ENCODE measurements at places on chromosomes 1 and 21.

DNA sequence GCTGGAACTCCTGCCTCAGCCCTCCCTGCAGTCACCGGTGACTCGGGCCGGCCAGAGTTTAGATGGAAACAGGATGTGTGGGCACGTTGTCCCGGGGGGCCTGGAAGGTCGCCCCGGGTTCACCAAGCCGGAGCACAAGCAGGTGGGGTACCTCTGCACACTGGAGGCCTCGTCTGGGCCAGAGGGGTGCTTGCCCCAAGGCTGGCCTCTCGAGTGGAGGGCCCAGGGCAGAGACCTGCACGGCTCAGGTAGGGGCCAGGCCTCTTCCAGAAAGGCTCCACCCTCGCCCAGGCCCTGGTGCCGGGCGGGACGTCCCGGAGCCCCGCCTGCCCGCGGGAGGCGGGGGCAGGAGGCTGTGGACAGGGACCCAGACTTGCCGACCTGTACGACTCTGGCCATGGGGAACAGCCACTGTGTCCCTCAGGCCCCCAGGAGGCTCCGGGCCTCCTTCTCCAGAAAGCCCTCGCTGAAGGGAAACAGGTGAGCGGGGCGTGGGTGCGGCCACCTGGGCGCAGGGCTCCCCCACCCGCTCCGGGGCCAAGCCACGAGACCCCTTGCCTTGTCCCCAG, at the start of gene PLEKHN1:
Gene PLEKHN1, plus strand, starts transcription at position 348 of the 569 bp plus-strand sequence. Its CDS starts 50 bp downstream, at position 398.
- DNase-seq: no peak

DNA sequence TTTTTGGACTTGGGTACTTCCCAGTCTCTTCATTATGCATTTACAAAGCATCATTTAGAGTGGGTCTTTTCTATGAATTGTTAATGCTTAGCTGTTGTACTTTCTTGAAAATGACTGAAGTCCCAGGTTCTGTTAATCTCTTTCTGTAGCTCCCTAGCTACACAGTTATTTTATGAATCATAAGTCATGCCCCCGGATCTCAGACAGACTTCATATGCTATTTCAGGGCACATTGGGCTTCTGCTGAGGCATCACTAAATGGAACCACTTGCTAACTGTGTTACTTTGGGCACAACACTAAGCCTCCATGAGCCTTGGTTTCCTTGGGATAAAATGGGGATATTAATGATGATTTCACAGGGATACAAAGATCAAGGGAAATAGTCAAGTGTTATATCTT, 55.5 kb upstream of the RBM15 start:
- no peak for DNase-seq

GRCh38 chr1:198101716-198102453, 54.9 kb upstream of the NEK7 start:
- no peak for DNase-seq

DNA sequence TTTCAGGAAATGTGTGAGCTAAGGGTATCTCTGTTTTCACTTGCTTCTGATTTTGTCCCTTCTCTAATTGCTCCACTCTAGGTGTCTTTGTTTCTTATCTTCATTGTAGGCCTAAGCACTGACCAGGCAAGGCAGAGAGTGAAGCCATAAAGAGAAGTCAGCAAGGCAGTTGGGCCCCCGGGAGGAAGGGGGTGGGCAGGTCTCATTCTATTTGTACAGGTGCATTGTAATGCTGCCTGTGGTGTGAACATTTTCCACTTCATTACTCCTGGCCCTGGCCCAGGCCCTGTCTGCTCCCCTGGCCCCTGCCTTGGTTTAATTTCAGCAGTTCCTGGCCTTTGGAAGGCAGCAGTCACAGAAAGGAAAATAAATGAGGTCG, 86.4 kb upstream of the JUN start:
- no peak for DNase-seq

- no peak for DNase-seq
Observed at GRCh38 chr1:161133220-161133740, 813 bp upstream of the DEDD start.

GRCh38 chr1:20405893-20406604, 80.0 kb downstream of the CAMK2N1 start:
- no peak for DNase-seq
